Activated T-cell treated with anti-CD3 and anti-CD28 coated beads, Interleukin-2, amount 50 U/mL, for 72 hours (primary cell): ENCODE measurements at places on chromosomes 2 and 18.

DNA sequence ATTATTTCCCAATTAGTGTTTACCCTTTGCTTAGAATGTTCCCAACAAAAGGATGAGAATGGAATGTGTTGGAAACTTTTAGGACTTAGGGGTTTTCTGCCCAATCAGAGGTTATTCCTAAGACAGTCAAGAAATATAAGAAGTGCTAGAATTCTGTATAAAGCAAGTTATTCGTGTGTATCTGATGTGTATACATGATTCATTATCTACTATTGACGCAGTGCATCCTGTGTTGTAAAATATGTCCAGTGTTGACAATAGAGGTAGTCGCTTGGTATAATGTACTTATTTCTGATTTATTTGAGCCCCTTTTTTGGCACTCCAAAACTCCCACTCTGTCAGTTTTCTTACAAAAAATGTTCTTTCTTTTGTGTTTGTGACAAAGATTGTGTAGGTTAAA, 881 bp downstream of the PIKFYVE start:
- no peak for DNase-seq

- no peak for DNase-seq
These were observed 30.9 kb downstream of the TMEM182 start for GRCh38 chr2:102792568-102793208.

DNA sequence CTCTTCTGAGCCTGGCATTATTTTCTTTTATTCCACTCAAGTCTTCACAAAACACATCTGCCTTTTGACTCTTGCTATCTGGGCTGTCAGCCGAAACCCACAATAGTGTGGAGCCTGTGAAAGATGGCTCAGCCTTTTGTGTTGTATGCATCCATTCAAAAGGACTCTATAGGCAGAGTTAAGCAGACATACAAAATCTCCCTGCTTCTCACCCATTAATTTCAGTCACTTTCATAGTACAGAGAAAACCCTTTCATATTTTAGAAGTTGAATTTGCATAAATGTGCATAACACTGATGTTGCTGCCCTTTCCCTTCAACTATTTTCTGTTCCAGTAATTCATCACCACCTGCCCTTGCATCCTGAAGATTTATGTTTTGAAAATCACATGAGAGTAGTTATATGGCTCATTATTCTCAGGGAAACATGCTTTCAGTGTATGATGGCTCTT, 154.6 kb downstream of the EVA1A start:
- DNase-seq = no peak

GRCh38 chr18:39350945-39351344, 1785.3 kb upstream of the CELF4 start:
- no peak for DNase-seq

GRCh38 chr18:65906621-65907034, 155.8 kb downstream of the CDH7 start:
- DNase-seq = no peak

- DNase-seq = no peak
These were observed 391.0 kb downstream of the THSD7B start for GRCh38 chr2:137156221-137156844.
